Natural killer cell (primary cell): ENCODE measurements at places on chromosomes 2 and 18.

DNA sequence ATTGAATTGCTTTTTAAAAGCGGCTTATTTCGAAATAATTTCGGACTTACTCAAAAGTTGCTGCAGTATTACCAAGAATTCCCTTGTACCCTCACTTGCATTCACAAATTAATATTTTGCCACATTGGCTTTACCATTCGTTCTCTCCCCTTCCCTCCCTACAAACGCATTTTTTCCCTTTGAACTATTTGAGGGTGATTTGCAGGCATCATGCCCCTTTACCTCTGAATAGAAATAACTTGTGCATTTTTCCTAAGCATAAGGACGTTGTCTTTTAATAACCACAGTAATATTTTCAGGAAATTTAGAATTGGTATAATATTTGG is 608 bp downstream of the CCDC138 start:
- no peak for DNase-seq

DNA sequence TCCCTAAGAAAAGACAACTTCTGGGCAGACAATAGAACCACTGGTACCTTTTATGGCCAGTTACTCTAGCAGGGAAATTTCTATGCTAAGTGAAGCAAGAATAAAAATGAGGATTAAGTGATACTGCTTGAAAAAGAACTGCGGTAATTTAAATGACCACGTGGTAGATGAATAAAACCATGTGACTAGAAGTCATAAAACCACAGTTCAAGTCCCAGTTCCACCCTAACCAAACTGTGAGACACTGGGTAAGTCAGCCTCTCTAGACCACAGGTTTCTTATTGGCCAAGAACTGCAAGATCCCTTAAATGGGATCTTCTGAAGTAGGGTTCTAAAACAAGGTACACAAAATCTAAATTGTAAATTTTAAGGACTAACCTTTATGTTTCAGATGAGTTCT is 12.7 kb downstream of the TMEM237 start:
- DNase-seq = no peak

- no peak for DNase-seq
These were observed 82.3 kb upstream of the XPO1 start for GRCh38 chr2:61620244-61621159.

DNA sequence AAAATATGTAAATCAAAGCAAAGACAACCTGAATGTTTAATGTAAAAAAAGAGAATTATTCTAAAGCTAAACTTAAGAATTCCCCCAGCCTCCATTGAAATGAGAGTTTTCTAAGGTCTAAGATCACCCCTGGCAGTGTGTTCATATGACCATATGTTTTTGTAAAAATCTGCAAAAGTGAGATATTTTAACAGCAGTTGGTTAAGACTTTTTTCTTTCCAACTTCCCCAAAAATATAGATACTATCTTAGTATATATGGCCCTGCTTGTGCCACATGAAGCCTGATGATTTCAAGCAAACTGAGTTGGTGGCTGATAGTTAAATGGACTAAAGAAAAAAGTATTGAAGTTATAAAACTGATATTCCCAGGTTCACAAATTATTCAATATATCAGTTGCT is 35.4 kb downstream of the ZNF804A start:
- no peak for DNase-seq

DNA sequence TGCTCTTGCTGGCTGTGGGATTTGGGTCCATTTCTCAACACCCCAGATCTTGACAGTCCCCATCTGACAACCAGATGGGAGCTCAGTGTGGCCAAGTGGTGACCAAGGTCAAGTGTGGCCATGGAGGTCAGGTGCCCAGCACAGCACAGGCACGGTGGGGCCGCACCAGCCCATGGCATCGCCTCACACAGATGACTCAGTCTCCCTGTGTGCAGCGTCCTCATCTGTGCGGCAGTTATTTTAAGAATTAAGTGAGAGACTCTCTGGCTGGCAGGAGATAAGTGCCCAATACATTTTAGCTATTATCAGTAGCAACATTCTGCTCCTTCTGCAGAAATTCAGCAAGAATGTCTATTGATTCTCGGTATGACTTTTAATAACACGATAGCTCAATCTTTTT is 167.2 kb downstream of the DDX1 start:
- DNase-seq = no peak

GRCh38 chr2:45496869-45497268 is 114.2 kb downstream of the SRBD1 start:
- DNase-seq = no peak

- DNase-seq = no peak
These were observed 533.7 kb upstream of the TNP1 start for GRCh38 chr2:217393585-217394032.
